ENCODE measurements at places on chromosomes 6 and 20. TPM values are rescaled to one million over a fixed set of nuclear protein-coding genes. Genes with fewer than 3 reads are reported as not detected.

Gene VGLL2
- total RNA-seq, result not detected

Gene ID1
- 534 TPM for total RNA-seq

Gene ECT2L
- 0.52 TPM for total RNA-seq

Gene SNX21
- 56.5 TPM for total RNA-seq

Gene RNF39
- total RNA-seq, result not detected

Gene SAPCD1
- total RNA-seq, result 4.4 TPM

Gene CGA
- total RNA-seq, result not detected

Gene PGC
- 2.1 TPM for total RNA-seq

Gene BTBD3
- 35.9 TPM for total RNA-seq

Gene DPPA5
- not detected for total RNA-seq

Gene DCBLD1
- total RNA-seq, result 15.5 TPM

Gene SLC17A2
- not detected for total RNA-seq

Gene CENPW
- not detected for total RNA-seq

Gene STXBP5
- total RNA-seq, result 28.9 TPM

Gene POU5F1
- total RNA-seq, result 1.8 TPM

Gene GSTA3
- total RNA-seq, result 0.98 TPM

All from uterus (tissue), 4 donors.